Vagina (tissue), 2 donors: ENCODE measurements at places on chromosomes 13 and 19.

- no peak for DNase-seq
Measured at GRCh38 chr13:29111446-29111845, 291.3 kb downstream of the MTUS2 start.

- DNase-seq, result no peak
Measured at GRCh38 chr13:26719356-26719945, 41.1 kb downstream of the GPR12 start.

- DNase-seq, result no peak
Measured at GRCh38 chr13:34108410-34108809, 290.5 kb downstream of the RFC3 start.

- no peak for DNase-seq
Measured at GRCh38 chr19:38551450-38551813, 66.3 kb downstream of the MAP4K1 start.

GRCh38 chr13:77375560-77376108 lies 48.7 kb upstream of the MYCBP2 start:
- DNase-seq, result no peak

DNA sequence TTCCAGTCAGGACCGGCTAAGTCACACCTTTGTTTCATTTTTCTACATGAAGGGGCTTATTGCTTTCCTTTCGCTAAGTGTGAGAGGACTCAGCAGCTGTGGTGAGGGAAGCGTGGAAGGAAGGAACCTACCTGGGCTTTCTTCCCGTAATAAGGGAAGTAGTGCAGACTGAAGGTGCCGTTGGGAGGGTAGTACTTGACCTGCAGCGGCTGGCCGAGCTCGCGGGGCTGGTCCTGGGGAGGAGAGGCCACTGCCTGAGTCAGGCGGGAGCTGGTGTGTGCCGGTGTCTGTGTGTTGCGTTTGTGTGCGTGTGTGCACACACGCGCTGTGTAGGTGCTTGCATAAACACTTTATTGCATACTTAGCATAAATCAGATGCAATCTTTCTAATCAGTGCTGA lies 7.7 kb downstream of the ATP4B start:
- DNase-seq, result no peak

GRCh38 chr19:51503896-51504295 lies 2.3 kb upstream of the SIGLEC12 start:
- no peak for DNase-seq

GRCh38 chr13:51269039-51269438 lies 46.8 kb downstream of the FAM124A start:
- no peak for DNase-seq

DNA sequence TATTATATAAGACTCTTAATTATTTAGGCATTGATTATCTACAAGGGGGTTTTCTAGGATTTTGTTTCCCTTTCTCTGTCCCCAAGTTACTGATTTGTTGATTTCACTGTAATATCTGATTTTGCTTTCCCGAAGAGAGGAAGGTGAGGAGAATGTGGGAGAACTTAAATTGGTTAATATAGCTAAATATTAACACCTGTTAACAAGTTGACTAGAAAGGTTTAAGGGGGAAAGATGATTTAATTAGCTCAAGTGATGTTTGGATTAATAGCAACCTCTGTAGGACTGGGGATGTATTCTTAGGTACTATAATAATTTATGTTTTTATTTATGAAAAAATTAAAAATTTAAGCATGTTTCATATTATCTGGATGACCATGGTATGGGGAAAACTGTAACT lies 35.1 kb downstream of the SPATA13 start:
- no peak for DNase-seq

DNA sequence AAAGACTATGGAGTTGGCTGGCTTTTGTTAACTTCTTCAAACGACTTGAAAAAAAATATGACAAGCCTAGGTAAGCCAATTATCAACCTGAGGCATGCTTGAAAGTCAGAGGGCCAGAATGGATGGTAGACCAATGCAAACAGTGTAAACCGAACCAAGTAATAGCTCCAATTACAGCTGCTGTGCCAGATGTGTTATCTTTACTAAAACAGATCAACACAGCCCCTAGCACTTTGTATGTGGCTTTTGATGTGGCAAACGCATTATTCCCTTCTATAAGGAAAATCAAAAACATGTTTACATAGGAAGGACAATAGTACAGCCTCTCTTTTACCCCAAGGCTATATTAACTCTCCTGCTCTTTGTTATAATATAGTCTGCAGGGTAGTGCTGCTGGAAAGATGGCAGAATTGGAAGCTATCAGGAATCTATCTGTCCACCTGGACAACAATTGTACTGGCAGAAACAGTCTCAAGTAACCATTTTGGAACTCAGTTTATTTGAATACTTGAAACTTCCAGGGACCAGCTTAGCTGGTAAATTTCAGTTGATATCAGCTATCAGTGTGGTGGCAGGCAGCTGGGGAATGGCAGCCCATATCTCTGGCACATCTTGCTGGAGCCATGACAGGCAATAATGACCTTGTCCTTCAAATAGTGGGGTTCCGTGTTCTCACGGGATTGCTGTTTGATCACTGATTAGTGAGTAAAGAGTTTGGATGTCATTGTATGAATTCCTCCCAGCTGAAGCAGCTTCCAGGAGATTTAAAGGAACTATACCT lies 144.4 kb upstream of the WASF3 start:
- DNase-seq, result no peak

GRCh38 chr13:59677966-59678814 lies 485.5 kb downstream of the DIAPH3 start:
- no peak for DNase-seq

- DNase-seq, result no peak
Measured at GRCh38 chr19:7470540-7471305, 18.1 kb downstream of the PEX11G start.

GRCh38 chr13:28636677-28637317 lies 22.1 kb upstream of the POMP start:
- no peak for DNase-seq

DNA sequence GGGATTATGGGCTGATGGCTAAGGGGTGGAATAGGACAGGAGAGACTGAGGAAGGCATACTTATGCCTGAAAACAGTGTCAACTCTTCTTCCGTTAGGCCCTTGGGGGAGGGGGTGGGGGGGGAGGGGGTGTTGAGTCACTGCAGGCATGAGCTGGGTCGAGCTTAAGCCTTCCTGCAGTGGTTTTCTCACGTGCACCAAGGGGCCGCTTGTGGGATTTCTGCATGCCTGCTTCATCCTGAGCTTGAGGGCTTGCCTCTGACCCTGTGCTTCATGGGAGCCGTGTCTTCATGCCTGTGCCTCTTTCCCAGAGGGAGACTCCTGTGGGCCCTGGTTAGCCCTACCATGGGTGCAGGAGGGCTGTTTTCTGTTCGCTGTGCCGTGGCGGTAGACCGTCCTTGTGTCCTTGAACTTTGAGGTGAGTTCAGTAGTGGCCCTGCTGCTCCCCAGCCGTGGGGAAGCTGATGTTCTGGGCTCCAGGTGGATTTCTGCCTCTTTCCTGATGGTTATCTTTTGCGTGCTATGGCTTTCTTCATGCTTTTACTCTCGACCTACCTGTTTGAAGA lies 186.1 kb downstream of the PCCA start:
- no peak for DNase-seq

- no peak for DNase-seq
Measured at GRCh38 chr19:36169084-36169760, 17.0 kb upstream of the COX7A1 start.

DNA sequence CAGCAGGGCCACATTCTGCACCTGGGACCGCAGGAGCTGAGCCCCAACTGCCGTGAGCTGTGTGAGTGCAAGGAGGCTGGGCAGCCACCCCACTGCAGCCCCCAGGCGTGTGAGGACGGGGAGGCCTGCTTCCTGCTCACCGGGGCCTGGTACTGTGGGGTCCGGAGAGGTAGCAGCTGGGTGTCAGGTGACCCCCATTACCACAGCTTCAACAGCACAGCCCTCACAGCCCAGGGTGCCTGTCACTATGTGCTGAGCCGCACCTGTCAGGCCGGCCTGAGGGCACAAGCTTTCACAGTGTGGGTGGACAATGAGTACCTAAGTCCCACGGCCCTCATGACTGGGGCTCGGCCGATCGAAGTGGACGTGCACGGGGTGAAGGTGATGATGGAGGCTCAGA lies 35.8 kb upstream of the FXYD3 start:
- DNase-seq, result no peak

- no peak for DNase-seq
Measured at GRCh38 chr13:79736356-79736755, 255.4 kb downstream of the NDFIP2 start.

GRCh38 chr13:84574851-84575250 lies 692.6 kb upstream of the SLITRK1 start:
- DNase-seq, result no peak

DNA sequence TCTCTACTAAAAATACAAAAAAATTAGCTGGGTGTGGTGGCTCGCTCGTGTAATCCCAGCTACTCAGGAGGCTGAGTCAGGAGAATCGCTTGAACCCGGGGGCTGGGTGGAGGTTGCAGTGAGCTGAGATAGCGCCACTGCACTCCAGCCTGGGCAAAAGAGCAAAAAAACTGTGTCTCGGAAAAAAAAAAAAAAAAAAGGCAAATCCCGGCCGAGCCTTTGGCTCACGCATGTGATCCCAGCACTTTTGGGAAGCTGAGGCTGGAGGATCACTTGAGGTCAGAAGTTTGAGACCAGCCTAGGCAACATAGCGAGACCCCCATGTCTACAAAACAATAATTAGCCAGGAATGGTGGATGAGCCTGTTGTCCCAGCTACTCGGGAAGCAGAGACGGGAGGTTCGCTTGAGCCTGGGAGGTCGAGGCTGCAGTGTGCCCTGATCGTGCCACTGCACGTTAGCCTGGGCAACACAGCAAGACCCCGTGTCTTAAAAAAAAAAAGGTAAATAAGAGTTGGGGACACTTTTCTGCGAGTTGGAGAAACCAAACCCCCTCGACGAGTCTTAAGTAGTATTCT lies 574 bp upstream of the GPX4 start:
- no peak for DNase-seq

GRCh38 chr13:46529216-46529919 lies 23.6 kb upstream of the LRCH1 start:
- no peak for DNase-seq

DNA sequence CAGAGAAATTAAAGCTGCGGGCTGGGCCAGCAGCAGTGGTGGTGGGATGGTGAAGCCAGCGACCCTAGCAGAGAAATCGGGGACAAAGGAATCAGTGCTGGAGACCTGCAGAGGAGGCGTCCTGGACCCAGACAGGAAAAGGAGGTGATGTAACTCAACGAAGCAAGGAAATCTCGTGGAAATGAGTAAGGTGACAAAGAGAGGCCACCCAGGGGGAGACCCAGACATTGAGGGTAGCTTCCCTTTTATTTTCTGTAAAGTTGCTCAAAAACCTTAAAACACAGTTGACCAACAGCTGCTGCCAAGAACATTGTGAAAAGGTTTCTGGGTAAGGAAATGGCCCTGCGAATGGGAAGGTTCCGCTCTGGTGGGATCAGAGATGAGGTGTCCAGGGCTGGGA lies 13.3 kb upstream of the RETN start:
- DNase-seq, result no peak

DNA sequence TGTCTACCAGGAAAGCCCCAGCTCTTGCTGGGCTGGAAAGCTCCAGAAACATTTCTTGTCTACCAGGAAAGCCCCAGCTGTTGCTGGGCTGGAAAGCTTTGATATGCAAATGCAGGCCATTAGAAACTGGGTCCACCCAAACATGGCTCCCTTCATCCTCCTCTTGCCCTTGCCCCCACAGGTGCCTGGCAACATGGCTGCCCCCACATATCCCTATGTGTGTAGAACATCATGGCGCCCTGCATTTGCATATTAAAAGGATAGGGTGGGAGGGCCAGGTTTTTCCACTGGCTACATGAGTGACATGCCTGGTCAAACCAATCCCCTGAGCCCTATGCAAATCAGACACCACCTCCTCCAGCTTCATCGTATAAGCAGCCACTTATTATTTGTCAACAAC lies 455.4 kb upstream of the ARGLU1 start:
- DNase-seq, result no peak

DNA sequence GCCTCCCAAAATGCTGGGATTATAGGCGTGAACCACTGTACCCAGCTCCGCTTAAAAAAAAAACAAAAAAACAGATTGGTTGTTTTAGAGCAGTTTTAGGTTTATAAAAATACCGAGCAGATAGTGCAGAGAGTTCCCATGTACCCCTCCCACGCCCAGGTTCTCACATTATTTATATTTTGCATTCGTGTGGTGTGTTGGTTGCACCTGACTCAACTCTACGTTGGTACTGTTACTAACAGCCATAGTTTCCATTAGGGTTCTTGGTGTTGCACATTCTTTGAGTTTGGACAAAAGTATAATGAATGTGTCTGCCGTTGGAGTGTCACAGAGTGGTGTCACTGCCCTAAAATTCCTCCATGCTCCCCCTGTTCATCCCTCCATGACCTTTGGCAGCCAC lies 29.1 kb downstream of the MYO9B start:
- DNase-seq, result no peak

- DNase-seq, result no peak
Measured at GRCh38 chr13:45388664-45389063, 29.5 kb downstream of the SLC25A30 start.

DNA sequence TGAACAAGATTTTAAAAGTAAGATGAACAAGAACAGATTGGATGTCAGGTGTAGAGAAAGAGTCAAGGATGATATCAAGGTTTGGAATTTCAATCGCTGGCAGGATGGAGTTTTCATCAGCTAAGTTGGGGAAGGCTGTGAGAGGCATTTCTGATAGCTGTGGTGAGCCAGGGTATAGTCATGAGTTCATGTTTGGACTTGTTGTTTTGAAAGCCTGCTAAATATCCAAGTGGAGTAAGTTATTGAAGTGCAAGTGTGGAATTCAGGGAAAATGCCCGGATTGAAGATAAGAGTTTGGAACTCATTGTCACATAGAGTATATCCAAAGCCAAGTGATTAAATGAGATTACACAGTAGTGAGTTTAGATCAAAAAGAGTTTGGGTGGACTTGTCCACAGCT lies 11.0 kb upstream of the EPSTI1 start:
- no peak for DNase-seq

DNA sequence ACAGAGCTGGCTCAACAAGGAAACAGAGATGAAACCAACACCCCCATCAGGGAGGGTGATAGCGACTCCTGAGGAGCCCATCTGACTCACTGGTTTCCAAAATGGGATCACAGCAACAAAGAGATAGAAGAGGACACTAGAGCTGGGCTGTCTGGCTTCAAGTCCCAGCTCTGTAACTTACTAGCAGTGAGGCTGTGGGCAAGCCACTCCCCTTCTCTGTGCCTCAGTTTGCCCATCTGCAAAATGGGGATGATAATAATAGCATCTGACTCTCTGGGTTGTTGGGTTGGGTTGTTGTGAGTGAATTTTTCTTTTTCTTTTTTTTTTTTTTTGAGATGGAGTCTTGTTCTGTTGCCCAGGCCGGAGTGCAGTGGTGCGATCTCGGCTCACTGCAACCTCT lies 14.3 kb downstream of the IGSF23 start:
- DNase-seq, result no peak

GRCh38 chr13:101627556-101627943 lies 175.1 kb downstream of the ITGBL1 start:
- DNase-seq, result no peak

DNA sequence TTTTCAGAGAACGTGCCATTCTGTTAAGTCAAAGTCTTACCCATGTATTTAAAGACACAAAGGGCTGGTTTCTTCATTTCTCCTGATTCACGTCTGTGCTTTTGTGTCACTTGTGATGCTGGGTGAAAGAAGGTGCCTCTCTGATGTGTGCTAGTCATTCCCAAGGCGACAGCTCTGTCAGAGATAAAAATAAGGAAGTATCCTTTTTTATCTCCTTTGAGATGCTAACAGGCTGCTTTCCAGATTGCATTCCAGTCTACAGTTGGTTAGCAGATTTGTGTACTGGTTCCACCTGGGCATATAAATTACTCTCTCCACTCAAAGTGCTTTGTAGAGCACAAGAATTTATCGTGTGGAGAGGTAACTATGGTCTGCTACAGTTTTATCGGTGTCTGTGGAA lies 33.5 kb upstream of the DCT start:
- no peak for DNase-seq
